Spleen (tissue), 13 donors: ENCODE measurements at places on chromosomes 4 and X. TPM values are rescaled to one million over a fixed set of nuclear protein-coding genes. Genes with fewer than 3 reads are reported as not detected.

Gene VCX3A
- 0.20 TPM for polyA plus RNA-seq

DNA sequence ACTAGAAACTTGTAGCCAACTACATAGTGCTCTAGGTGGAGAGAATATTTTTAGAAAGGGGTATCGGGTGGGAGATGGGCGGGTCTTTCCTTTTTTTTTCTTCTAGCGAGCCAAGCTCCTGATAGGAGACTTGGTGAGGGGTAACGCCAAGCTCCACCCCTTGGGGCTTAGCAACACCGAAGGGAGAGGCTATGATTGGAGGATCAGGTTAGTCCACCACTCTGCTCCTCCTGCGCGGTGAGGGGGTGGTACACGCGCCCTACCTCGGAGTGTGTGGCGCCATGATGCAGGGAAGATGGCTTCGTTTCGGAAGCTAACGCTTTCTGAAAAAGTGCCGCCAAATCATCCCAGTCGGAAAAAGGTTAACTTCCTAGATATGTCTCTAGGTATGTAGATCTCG lies at the start of gene LUZP4:
TSS of gene LUZP4 (plus strand) at position 251 of the 400 bp plus-strand sequence. CDS start at position 296, 45 bp downstream.
- no peak for DNase-seq
- no peaks in the 10 kb centered on the region for H3K36me3 ChIP-seq
- no peaks in the 10 kb centered on the region for H3K4me1 ChIP-seq
- no peak within 1 kb of the TSS for H3K4me3 ChIP-seq
- H3K27ac ChIP-seq, result no peak within 1 kb of the TSS

- H3K4me3 ChIP-seq, result no peak overlapping the region
- H3K27ac ChIP-seq, result no peak overlapping the region
- H3K27me3 ChIP-seq, result no peaks in the 10 kb centered on the region
- H3K36me3 ChIP-seq, result no peaks in the 10 kb centered on the region
- H3K4me1 ChIP-seq, result no peaks in the 10 kb centered on the region
These were observed 32.3 kb downstream of the ETNPPL start for GRCh38 chr4:108730579-108730978.

DNA sequence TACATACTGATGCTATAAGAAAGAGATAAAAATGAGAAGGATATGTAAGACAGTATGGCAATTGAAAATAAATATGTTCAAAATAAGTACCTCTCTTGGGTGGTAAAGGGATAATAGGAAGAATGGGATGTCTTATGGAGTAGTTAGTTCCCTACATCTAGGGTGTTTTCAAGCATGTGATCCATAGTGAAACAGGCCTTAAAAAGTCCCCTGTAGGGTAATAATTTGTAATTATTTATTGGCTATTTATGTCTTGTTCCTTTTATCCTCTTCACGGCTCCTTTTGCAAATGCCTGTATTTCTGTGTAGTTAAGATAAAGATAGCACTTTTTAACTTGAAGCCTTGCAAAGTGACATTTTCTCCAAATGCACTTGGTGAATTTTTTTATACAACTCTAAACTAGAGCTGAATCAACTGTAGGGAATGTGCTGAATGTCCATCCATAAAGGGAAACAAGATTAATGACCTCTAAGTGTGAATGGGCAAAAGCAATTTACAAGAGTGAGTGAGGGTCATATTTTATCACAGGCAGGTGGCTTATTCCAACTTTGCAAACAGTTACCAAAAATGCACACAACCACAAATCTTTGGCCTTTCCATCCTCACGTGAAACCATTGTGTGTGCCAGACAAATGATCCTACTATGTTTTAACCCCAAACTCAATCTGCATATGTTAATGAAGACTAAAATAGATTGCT lies 299.0 kb downstream of the KCNIP4 start:
- no peaks in the 10 kb centered on the region for H3K4me1 ChIP-seq
- H3K4me3 ChIP-seq, result no peak overlapping the region
- H3K27me3 ChIP-seq, result no peaks in the 10 kb centered on the region
- H3K36me3 ChIP-seq, result no peaks in the 10 kb centered on the region

GRCh38 chrX:124194901-124195300 lies 137.6 kb upstream of the TEX13D start:
- H3K27ac ChIP-seq, result no peak overlapping the region
- no peaks in the 10 kb centered on the region for H3K4me1 ChIP-seq
- no peak for DNase-seq
- H3K36me3 ChIP-seq, result no peaks in the 10 kb centered on the region
- H3K27me3 ChIP-seq, result no peaks in the 10 kb centered on the region

DNA sequence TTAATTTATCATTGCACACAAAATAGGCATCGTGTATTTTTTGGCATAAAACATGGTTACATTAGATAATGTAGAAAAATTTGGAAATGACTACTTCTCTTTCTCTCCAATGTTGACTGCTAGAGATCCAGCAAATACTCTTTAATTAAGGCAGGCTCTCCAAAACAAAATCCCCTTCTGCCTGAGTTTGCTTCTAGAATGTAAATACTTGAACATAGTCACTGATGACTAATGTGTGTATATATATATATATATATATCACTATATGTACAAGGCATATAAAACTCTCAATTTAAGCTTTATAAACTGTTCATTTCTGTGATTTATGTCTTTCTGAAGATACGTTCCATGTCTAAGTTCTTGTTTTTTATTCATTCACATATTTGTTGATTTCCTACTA lies 67.2 kb upstream of the CAMK2D start:
- no peaks in the 10 kb centered on the region for H3K27me3 ChIP-seq
- no peak overlapping the region for H3K4me3 ChIP-seq
- no peak overlapping the region for H3K27ac ChIP-seq
- no peak for DNase-seq
- no peaks in the 10 kb centered on the region for H3K36me3 ChIP-seq
- peaks cover 9% of the 10 kb centered on the region for H3K4me1 ChIP-seq

DNA sequence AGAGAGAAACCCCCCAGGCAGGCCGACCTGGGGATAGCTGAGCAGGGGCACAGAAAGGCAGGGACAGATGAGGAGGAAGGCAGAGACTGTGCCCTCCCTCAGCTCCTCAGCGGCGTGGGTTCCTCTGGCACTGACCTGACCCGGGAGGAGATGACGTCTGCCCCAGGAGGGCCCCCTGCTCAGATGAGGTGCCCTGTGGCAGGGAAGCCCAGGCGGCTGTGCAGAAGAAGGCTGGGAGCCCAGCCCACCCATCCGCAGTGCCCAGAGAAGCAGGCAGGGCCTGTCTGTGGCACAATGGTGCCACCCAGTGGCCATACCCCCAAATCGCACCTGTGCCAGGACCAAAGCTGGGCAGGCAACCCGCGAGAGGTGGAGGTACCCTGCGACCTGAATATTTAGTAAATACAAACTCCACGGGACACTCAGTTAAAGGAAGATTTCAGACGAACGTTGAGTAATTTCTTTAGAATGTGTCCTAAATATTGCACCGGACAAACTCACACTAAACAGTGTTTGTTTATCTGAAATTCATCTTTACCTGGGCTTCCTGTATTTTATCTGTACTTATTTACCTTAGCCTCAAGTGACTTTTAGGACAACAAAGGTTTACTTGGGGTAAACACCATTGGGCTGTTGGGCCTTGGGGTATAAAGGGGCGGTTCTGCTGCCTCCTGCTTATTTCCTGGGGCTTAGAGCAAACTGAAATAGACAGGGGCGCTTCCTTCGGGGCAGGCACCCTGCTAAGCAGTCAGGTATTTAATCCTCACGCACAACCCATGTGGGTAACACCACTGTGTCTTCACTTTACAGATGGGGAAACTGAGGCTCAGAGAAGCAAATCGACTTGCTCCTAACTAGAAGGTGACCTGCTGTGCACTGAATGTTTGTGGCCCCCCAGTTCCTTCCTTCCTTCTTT lies 46.5 kb upstream of the HMX1 start:
- H3K27me3 ChIP-seq, result no peaks in the 10 kb centered on the region
- H3K36me3 ChIP-seq, result no peaks in the 10 kb centered on the region
- no peak overlapping the region for H3K4me3 ChIP-seq
- no peak overlapping the region for H3K27ac ChIP-seq
- peak; percentile 86 for DNase-seq

GRCh38 chr4:87213421-87214075 lies 6.9 kb downstream of the KLHL8 start:
- no peak overlapping the region for H3K27ac ChIP-seq
- no peaks in the 10 kb centered on the region for H3K36me3 ChIP-seq
- no peaks in the 10 kb centered on the region for H3K27me3 ChIP-seq
- H3K4me3 ChIP-seq, result no peak overlapping the region
- H3K4me1 ChIP-seq, result peaks cover 3% of the 10 kb centered on the region
- DNase-seq, result no peak

DNA sequence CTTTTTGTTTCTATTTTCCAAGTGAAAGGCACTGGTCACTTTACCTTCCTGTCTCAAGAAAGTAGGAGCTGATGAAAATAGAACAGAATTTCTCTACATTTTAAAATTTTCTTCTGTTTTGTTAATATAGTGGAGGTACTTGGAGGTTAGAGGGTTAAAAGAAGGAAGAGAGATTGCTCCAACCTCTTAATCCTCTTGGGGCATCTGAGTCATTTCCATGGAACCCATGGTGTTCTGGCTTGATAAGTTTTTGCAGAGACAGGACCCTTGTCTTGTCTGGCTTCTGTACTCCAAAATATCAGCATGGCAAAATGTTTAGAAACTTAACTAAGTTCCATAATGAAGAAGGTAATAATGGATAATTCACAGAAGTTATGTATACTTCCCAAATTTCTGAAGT lies 727.2 kb downstream of the C4orf33 start:
- H3K27ac ChIP-seq, result no peak overlapping the region
- DNase-seq, result no peak
- no peaks in the 10 kb centered on the region for H3K27me3 ChIP-seq

DNA sequence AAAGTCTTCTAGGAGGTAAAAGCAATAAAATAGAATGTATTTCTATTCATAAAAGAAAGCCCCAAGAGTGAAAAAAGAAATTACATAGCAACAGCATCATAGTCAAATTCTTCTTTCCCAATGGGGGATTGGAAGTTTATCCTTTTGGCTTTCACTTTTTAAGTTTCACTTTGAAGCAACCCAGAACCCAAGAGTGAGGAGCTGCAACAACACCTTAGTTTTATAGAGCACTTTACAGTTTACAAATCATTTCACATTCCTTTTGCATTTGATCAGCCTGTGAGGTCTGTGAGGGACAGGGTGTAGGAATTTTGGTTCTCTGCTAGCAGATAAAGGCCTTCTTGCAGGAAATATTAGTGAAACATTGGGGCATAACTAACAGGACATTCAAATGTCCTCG lies 112.0 kb upstream of the NDP start:
- no peak overlapping the region for H3K27ac ChIP-seq
- no peaks in the 10 kb centered on the region for H3K27me3 ChIP-seq
- no peak overlapping the region for H3K4me3 ChIP-seq

DNA sequence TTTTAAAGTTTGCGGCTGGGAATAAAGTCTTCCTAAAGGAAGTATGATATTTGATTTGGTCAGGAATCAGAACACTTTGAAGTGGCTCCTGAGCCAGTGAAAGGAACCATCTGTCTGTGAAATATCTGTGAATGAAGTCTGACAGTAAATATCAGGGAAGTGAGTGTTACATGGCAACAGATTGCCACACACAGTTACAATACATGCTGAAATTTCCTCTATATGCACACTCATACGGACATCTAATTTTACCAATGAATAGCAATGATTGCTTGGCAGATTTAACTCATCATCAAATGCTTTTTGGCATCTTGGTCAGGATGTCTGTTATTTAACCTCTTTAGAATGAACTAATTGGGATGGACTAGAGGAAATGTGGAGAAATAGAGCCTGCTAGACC lies 1023.8 kb downstream of the FAT4 start:
- H3K27ac ChIP-seq, result no peak overlapping the region
- no peaks in the 10 kb centered on the region for H3K36me3 ChIP-seq
- no peak for DNase-seq

DNA sequence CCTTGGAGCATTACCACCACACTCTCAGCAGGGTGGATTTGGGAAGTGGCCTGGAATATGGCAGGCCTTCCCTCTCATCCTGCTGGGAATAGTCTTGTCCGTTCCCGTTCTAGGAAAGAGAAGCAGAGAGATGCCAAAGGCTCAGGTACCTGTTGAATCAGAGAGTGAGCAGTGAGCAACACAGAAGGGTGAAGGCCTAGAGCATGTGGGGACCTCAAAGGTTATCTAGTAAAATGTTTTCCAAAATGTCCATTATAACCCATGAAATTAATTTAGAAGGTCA lies 30.8 kb downstream of the SLC16A2 start:
- H3K4me1 ChIP-seq, result no peaks in the 10 kb centered on the region
- no peak overlapping the region for H3K27ac ChIP-seq
- H3K27me3 ChIP-seq, result no peaks in the 10 kb centered on the region
- DNase-seq, result no peak

- no peak overlapping the region for H3K4me3 ChIP-seq
- H3K4me1 ChIP-seq, result no peaks in the 10 kb centered on the region
- no peak overlapping the region for H3K27ac ChIP-seq
- no peak for DNase-seq
These were observed 29.1 kb downstream of the FHL1 start for GRCh38 chrX:136176399-136176825.

GRCh38 chrX:115581759-115582615 lies 21.0 kb downstream of the PLS3 start:
- no peak overlapping the region for H3K4me3 ChIP-seq
- no peak for DNase-seq
- H3K27ac ChIP-seq, result peak overlapping the region; percentile 7
- H3K36me3 ChIP-seq, result no peaks in the 10 kb centered on the region
- no peaks in the 10 kb centered on the region for H3K4me1 ChIP-seq
